Activated CD8-positive, alpha-beta memory T cell treated with anti-CD3 and anti-CD28 coated beads for 1 hour (primary cell): ENCODE measurements at places on chromosomes 1 and 21.

DNA sequence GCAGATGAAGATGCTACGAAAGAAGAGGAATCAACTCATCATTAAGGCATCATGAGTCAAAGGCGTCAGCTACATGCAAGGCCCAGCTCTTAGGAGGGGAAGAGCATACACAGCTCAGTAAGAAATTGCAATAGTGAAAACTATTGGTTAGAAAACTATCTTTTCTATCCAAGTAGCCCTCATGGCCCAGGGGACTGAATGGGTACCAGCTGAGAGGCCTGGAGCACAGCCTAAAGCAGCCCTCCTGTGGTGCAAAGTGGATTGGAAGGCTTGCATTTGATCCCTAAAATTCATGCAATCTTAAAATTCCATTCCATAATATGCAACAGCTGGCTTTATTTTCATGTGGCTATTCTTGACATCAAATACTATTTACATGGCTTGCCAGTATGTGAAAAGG lies 251.8 kb upstream of the USP24 start:
- DNase-seq = no peak

- DNase-seq = no peak
Measured at GRCh38 chr1:187842406-187843165, 1013.8 kb downstream of the PLA2G4A start.

- DNase-seq = no peak
Measured at GRCh38 chr1:162281426-162281825, 95.2 kb downstream of the SPATA46 start.

- no peak for DNase-seq
Measured at GRCh38 chr1:219483530-219483929, 129.4 kb downstream of the ZC3H11B start.

- no peak for DNase-seq
Measured at GRCh38 chr1:7366955-7367665, 404.0 kb upstream of the VAMP3 start.

- DNase-seq = no peak
Measured at GRCh38 chr1:117569856-117570255, 36.0 kb upstream of the TENT5C start.

GRCh38 chr1:242426271-242426905 lies 98.1 kb downstream of the PLD5 start:
- no peak for DNase-seq

DNA sequence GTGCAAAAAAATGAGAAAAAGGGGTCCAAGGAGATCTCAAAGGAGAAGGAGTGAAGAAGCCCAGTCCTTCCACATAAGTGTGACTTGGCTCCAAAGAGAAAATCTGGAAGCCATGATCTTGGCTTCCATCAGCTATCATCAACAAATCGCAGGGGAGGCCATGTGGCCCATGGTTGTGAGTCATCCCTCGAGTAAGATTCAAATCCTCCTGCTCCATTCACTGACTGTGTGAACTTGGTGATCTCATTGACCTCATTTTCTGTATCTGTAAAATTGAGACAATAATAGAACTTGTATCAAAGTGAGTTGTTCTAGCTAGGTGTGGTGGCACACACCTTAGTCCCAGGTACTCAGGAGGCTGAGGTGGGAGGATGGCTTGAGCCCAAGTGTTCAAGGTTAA lies 79.1 kb upstream of the OLIG2 start:
- no peak for DNase-seq

- DNase-seq = peak; percentile 45
Measured at GRCh38 chr1:107965110-107965991, at the start of gene VAV3. Gene VAV3 (minus strand): TSS chr1:107965180. CDS start chr1:107964869, 311 bp downstream.

GRCh38 chr21:33360281-33360680 lies 35.5 kb downstream of the IFNAR1 start:
- DNase-seq = no peak
